ENCODE measurements at places on chromosomes 5 and 9. TPM values are rescaled to one million over a fixed set of nuclear protein-coding genes. Genes with fewer than 3 reads are reported as not detected.

The PCDHGC5 gene
- 1.8 TPM for total RNA-seq

The FAXDC2 gene
- 0.64 TPM for total RNA-seq

The NKD2 gene
- 0.32 TPM for total RNA-seq

The TAF11L10 gene
- not detected for total RNA-seq

The SPATA31E1 gene
- not detected for total RNA-seq

The COL27A1 gene
- total RNA-seq: 8.7 TPM

The TEX10 gene
- 30.3 TPM for total RNA-seq

The TXNDC8 gene
- total RNA-seq: not detected

The GARIN3 gene
- not detected for total RNA-seq

The PCDHA4 gene
- 0.83 TPM for total RNA-seq

The SPEF2 gene
- 3.5 TPM for total RNA-seq

The PCDHA6 gene
- total RNA-seq: 0.53 TPM

The CDKN2B-AS1 gene
- 2.3 TPM for total RNA-seq

The SLF1 gene
- 4.2 TPM for total RNA-seq

The MEGF10 gene
- not detected for total RNA-seq

DNA sequence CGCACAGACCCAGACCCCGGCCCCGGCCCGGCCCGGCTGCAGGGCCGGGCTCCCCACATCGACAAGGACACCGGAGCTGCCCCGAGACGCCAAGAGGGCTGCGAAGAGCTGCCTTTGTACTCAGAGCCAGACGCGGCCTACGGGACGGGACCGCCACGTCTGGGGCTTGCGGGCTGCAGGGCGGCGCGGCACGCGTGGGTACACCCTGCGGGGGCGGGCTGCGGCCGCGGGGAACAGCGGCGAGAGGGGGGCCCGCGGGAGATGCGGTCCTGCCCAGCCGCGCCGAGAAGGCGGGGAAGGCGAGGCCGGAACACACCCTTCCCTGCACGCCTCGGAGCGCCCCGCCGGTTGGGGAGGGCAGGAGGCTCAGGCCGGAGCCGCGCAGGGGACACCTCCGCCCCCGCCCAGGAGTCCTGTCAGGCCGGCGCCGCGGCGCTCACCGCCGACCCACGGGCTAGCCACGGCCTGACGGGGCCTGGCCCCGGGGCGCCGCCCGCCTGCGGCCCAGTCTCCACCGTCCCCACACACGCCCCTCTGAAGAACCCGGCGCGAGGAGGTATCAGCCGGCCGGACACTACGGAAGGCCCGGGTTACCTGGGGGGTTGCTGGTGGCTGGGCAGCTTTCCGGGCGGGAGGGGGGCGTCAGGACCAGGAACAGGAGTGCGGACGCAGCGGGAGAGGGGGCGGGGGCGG is 478 bp downstream of the RAB14 start:
- peak; percentile 29 for DNase-seq

DNA sequence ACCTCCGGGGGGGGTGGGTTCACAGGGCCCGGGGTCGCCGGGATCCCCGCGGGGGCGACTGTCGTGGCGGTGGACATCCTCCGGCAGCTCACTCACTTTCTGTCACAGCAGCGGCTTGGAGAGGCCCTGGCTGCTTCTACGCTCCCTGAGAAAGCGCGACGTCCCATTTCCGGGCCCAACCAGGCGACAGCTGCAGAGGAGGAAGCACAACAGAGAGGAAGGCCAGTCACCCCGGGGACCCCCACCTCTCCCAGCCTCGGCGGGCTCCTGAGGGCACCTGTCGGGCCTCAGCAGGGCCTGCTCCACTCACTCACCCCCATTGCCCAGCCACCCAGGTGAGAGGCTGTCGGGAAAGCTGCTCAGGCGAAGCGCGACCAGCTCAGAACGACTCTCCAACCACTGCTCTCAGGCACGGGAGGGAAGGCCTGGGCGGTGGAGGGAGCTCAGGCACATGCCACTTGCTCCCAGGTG is 14.4 kb downstream of the BRD3 start:
- no peak for DNase-seq

GRCh38 chr5:87354496-87354895 is 58.2 kb downstream of the CCNH start:
- DNase-seq: no peak

- DNase-seq: no peak
Measured at GRCh38 chr5:142864290-142865260, 94.4 kb downstream of the ARHGAP26 start.

DNA sequence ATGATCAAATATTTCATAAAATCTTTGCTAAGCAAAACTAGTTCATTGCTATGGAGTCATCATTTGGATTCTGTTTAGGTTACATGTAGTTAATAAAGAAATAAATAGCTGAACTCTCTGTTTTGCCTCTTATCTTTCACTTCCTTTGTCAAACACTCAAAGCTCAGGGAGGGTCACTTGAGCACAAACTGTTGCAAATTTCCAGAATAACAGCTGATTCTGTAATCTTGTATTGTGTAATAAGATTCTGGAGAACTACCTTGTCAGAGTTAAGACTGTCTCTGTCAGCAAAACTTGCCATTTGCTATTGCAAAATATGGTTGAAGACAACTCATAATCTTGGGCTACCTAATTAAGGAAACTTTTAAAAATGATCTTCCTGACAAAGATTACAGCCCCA is 182.0 kb upstream of the MOCS2 start:
- peak; percentile 60 for DNase-seq

GRCh38 chr9:3224931-3225330 is 300.9 kb downstream of the RFX3 start:
- DNase-seq: no peak

GRCh38 chr9:110050925-110051355 is 157.0 kb downstream of the C9orf152 start:
- DNase-seq: peak; percentile 91

DNA sequence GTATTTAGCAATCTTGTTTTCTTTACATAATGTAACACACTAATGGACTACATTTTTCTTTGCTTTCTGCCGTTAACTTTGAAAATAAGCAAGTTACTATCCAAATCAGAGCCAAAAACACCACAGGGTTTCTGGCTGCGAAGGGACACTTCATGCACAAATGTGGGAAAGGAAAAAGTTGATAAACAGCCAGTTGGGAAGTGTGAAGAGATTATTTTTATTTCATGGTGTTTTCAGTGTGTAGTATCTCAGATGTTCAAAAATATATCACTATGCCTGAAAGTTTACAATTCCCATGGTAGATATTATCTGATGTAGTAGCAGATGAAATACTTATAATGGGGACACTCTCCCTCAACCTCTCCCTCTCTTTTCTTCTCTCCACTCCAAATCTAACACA is 135.3 kb downstream of the CETN3 start:
- DNase-seq: no peak

GRCh38 chr5:160769301-160769700 is 82.7 kb downstream of the ATP10B start:
- no peak for DNase-seq

DNA sequence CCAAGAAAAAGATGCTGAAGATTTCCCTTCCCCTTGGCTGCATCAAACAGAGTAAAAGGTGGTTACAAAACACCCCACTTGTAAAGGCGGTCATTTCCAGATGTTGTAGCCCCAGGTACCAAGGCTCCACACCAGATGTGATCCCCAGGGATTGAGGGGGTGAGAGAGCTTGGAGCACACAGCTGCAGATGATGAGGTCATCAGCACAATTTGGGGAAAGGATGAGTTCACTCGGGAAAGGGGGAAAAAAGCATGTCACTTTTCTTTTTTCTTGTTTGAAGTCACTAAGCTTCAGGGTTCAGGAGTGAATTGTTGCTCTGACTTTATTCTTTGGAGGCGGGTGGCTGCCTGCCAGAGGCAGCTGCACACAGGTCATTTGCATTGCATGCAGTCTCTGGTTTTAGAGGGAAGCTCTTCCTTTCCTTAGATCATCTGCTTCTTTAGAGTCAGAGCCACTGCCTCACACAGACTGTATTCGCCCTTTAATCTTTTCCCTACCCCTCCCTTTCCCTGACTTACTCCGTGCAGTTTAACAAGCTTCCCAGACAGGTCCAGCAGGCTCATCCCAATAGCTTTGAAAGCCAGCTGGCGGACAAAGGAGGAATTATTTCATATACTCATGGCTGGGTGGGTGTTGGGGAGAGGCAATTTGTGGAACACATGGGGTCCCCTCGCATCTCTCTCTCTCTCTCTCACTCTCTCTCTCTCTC is 409.3 kb upstream of the SLC24A2 start:
- DNase-seq: peak; percentile 43

GRCh38 chr5:89436464-89436863 is 553.5 kb upstream of the MEF2C start:
- no peak for DNase-seq

GRCh38 chr9:97936998-97937397 is 974 bp downstream of the HEMGN start:
- DNase-seq: no peak

DNA sequence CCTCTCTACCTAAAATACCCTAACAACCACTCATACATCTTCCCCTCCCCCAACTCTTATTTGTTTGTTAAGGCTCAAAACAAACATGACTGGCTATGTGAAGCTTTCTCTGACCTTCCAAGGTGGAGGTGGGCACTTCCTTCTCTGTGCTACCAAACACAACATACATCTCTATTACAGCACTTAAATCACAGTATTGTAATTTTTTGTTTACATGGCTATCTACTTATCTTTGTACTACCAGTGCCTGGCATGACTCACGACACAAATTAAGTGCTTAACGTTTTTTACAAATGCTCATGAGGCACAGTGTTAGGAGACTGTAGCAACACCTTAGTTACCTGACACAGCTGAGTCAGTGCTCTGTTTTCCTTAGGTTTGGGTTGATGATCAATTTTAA is 18.6 kb downstream of the HOMER1 start:
- peak; percentile 76 for DNase-seq

DNA sequence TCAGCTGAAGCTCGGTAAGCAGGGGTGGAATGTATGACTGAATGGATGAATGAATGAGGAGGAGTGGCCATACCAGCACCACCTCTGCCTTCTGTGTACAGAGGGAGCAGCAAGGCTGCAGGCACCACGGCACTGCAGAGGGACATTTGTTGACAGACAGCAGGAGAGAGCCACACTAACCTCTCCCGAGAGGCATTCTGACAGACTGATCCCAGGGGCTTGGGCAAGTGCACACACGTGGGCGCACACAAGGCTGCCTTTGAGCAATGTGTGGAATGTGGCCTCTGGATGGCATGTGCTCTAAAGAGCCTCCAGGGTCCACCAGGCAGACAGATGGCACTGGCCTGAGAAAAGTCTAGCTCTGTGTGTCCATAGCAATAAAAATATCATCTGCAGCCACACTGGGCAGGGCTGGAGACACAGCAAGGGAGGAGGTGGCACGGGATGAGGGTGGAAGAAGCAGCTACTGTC is 111.8 kb downstream of the ACTL7B start:
- DNase-seq: peak; percentile 59

DNA sequence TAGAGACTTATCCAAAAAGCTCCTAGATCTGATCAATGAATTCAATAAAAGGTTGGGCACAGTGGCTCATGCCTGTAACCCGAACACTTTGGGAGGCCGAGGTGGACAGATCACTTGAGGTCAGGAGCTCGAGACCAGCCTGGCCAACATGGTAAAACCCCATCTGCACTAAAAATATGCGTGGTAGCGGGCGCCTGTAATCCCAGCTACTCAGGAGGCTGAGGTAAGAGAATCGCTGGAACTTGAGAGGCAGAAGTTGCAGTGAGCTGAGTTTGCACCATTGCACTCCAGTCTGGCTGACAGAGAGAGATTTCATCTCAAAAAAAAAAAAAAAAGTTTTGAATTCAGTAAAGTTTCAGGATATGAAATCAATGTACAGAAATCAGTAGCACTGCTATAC is 20.0 kb downstream of the DCTN4 start:
- DNase-seq: no peak

GRCh38 chr5:89260254-89260653 is 377.3 kb upstream of the MEF2C start:
- DNase-seq: no peak

DNA sequence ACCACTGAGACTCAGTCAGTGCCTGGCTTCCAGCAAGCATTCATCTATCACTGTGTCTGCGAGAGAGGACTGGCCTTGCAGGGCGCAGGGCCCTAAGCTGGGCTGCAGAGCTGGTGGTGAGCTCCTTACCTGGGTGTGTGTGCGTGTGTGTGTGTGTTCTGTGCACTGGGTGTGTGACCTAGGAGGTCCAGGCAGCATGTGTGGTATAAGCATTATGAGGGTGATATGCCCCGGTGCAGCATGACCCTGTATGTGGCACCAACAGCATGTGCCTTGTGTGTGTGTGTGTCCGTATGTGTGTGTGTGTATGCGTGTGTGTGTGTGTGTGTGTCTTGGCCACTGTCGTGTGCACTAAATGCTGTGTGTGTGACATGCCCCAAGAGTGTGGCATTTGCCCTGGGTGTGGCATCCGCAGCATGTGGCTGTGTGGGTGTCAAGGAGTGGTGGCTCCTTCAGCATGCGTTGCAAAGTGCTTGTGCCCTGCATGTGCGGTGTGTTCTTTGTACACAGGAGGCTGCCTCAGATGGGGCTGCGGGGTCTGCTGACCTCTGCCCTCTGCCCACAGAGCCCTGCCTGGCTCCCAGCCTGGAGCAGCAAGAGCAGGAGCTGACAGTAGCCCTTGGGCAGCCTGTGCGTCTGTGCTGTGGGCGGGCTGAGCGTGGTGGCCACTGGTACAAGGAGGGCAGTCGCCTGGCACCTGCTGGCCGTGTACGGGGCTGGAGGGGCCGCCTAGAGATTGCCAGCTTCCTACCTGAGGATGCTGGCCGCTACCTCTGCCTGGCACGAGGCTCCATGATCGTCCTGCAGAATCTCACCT is 3.3 kb downstream of the FGFR4 start:
- no peak for DNase-seq

GRCh38 chr5:157162919-157163510 is 3.0 kb downstream of the GARIN3 start:
- DNase-seq: no peak

GRCh38 chr5:75681125-75681830 is 36.0 kb downstream of the POC5 start:
- peak; percentile 40 for DNase-seq

GRCh38 chr5:143207058-143207457 is 196.4 kb downstream of the NR3C1 start:
- DNase-seq: no peak

GRCh38 chr5:66573733-66574132 is 22.5 kb upstream of the MAST4 start:
- no peak for DNase-seq

DNA sequence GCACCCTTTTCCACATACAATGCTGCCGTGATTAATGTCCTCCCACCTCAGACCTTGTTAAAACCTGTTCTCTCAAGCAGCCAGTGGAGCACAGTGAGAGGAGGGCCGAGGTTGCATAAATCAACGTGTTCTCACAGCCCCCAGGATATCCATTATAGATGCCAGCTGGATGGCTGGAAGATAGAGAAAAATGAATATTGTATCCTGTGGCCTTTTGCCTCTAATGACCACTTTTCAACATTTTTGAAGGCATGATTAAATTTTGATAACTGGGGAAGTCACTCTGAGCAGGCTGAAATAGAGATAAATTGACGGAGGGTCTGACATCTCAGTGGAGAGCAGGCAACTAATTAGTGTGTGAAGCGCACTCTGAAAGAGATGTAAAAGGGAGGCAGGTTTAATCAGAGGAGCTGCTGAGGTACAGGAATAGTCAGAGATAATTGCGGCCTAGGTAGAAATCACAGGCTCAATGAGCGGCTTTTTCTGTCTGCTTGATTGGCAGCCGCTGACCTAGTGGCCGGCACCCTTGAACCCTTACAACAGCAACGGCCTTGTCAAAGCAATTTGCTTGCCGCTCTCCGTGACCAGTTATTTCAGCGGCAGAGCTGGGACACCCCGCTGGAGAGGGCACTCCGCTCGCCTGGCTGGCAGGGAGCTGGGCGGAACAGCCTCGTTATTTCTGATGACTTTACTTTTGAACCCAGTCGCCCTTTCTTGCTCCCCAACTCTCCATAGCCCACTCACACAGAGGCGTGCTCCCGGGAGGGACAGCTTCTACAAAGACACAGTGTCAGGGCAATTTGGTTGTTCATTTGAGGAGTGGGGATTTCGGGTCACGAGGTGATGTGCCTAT is 560.7 kb downstream of the PSAT1 start:
- peak; percentile 54 for DNase-seq
